Melanocyte of skin (primary cell): ENCODE measurements at places on chromosomes 7 and 10. TPM values are rescaled to one million over a fixed set of nuclear protein-coding genes. Genes with fewer than 3 reads are reported as not detected.

ZNF248 gene
- total RNA-seq, result 5.2 and 10.2 TPM in 2 replicates

COPS6 gene
- total RNA-seq, result 43.3 and 48.0 TPM in 2 replicates

FAM237B gene
- total RNA-seq, result not detected in 2 replicates

NUPR2 gene
- not detected in 2 replicates for total RNA-seq

ACBD7 gene
- total RNA-seq, result 0.46 and 0.67 TPM in 2 replicates

LRRN3 gene
- total RNA-seq, result 1.9 and 2.7 TPM in 2 replicates

CLDN4 gene
- under 0.01 TPM in 1 of 2 replicates, not detected in the other for total RNA-seq

SPDYE16 gene
- total RNA-seq, result not detected in 2 replicates

RNF133 gene
- total RNA-seq, result 0.33 and 0.62 TPM in 2 replicates

MACROH2A2 gene
- 0.15 and 1.00 TPM in 2 replicates for total RNA-seq

HECW1 gene
- 0.73 TPM in 1 of 2 replicates, not detected in the other for total RNA-seq

IDI2 gene
- total RNA-seq, result not detected in 2 replicates
